ENCODE measurements at places on chromosomes 12 and 14.

DNA sequence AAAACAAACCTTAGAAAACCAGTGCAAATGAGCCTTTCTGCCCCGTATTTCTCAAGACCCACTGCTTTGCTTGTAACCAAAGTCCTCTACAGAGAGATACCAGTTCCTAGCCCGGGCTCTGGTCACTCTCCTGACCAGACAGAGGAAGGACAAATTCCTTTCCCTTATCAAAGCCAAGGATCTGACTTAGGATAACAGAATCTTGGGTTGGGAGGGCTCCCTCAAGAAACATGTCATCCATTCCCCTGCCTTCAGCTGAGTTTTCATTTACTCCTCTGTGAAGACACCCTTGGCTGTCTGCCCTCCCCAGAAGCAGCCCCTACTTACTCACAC, 116.0 kb upstream of the PARP11 start:
- no peak for DNase-seq

- DNase-seq, result no peak
Observed at GRCh38 chr12:12902036-12902435, 10.7 kb downstream of the GPRC5A start.

GRCh38 chr12:2268471-2269286, 215.9 kb downstream of the CACNA1C start:
- DNase-seq, result no peak

- no peak for DNase-seq
Observed at GRCh38 chr12:61530456-61530855, 729.7 kb upstream of the USP15 start.

DNA sequence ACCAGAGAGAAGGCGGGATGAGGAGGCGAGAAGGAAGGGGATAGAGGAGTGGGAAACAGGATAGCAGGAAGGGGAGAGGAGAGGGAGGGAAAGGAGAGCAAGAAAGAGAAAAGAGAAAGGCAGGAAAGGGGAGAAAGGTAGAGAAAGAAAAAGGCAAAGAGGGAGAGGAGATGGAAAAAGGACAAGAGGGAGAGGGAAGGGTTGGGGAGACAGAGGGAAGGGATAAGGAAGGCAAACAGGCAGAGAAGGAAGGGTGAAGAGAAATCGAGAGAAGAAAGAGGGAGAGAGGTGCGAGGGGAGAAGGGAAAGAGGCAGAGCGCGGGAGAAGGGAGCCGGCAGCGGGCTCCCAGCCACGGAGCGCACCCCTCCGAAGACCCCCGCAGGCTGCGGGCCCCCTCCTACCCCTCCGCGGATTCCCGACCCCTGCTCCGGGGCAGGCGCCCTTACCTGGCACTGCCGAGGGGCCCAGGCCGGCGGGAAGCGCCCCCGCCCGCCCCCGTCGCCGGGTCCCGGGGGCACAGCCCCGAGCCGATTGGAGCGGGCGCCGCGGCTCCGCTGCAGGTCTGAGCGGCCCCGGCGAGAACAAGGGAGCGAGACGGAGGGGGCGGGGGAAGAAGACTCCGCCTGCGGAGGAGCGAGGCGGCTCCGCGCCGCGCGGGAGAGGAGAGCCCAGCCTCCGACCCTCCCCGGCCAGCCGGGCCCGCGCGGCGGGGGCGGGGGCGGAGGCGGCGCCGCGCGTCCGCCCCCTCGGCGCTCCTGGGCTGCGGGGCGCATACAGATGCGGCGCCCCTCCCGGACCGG, at the start of gene CDH24:
CDH24 (minus strand) TSS at position 565 of the 801 bp plus-strand sequence. CDS start 1,787 bp downstream, outside the sequence.
- peak; percentile 48 for DNase-seq

- DNase-seq, result no peak
Observed at GRCh38 chr14:102078831-102079699, 7.8 kb downstream of the HSP90AA1 start.
